ENCODE measurements at places on chromosomes 7 and 10.

GRCh38 chr10:49138361-49138891, 4.6 kb upstream of the FAM170B start:
- DNase-seq = no peak

- no peak for DNase-seq
Observed at GRCh38 chr7:40211276-40212003, 76.6 kb downstream of the SUGCT start.

DNA sequence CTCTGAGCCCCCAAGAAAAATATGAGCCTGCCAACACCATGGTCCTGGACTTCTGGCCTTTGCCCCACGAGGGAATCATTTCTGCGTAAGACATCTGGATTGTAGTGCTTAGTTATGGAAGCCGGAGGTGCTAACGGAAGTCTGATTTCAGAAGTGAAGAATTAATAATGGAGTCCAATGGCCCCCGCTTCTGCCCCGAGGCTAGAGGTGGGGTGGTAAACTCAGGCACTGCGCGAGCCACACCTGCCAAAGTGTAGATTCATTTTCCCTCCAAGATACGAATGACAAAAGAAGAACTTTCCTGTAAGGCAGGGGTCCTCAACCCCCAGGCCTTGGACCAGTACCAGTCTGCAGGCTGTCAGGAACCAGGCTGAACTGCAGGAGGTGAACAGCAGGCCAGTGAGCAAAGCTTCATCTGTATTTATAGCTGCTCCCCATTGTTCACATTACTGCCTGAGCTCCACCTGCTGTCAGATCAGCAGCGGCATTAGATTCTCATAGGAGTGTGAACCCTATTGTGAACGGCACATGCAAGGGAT, 22.3 kb downstream of the CNPY1 start:
- no peak for DNase-seq

- peak; percentile 83 for DNase-seq
Observed at GRCh38 chr10:110864662-110865140, 7.0 kb upstream of the PDCD4 start.

DNA sequence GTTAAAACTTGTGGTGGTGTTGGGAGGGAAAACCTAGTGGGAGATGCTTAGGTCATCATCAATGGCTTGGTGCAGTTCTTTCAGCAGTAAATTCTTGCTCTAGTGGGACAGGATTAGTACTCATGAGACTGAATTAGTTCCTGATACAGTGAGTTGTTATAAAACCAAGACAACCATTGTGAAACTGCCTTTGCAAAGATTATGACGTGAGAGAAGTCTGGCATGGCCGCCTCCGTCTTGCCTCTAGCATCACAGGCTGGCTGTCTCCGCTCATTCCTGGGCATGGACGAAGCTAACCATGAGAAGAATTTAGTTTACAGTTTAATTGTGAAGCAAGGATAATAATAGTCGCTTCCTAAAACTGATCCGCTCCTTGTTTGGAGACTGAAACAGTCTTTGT, 186.4 kb downstream of the KIF20B start:
- no peak for DNase-seq

GRCh38 chr7:69422574-69422985, 175.7 kb upstream of the AUTS2 start:
- no peak for DNase-seq

- no peak for DNase-seq
Observed at GRCh38 chr10:24992512-24993133, 23.3 kb downstream of the ENKUR start.

GRCh38 chr7:85074-85882, 107.1 kb upstream of the FAM20C start:
- DNase-seq = no peak

GRCh38 chr10:62759599-62760175, 44.8 kb upstream of the ADO start:
- DNase-seq = no peak

DNA sequence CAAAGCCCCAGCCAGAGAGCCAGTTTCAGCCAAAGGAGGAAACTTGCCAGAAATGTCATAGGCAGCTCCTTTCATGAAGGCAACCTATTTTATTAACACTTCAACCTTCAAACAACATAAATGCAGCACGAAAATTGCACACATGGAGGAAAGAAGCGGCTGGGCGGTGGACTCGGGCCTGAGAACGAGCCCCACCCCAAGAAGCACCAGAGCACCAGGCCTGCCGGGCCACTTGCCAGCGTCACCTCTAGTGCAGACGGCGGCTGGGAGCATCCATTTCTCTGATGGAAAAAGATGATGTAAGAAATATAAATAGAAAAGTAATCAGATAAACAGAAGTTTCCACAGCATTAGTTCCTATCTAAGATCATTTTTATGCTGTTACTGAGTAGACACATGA, 100.0 kb downstream of the TCERG1L start:
- DNase-seq = no peak

DNA sequence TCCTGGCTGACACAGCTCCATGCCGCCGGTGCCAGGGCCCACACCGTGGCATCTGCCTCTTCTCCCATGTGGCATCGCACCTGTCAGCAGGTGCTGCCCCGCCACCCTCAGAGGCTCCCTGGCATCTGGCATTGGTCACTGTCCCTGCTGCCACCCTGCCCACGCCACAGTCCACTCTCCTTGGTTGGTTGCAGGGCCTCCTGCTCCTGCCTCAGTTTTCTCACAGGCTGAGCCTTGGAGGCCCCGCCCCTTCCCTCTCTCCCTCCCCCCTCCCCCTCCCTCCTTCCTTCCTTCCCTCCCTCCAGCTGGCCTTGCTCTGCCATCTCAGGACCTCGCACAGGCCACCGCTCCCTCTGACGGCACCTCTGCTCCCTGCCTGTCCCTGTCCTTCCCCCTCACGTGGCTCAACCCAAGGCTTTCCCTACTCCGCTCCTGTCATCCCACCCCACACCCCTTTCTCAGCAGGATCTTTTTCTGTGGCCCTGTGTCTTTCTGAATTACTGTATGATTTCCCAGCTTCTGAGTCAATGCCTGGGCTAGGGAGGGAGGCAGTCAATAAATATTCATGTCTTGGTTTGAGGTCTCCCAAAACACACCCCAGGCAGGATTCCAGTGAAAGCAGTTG, 87.4 kb downstream of the INPP5A start:
- no peak for DNase-seq

DNA sequence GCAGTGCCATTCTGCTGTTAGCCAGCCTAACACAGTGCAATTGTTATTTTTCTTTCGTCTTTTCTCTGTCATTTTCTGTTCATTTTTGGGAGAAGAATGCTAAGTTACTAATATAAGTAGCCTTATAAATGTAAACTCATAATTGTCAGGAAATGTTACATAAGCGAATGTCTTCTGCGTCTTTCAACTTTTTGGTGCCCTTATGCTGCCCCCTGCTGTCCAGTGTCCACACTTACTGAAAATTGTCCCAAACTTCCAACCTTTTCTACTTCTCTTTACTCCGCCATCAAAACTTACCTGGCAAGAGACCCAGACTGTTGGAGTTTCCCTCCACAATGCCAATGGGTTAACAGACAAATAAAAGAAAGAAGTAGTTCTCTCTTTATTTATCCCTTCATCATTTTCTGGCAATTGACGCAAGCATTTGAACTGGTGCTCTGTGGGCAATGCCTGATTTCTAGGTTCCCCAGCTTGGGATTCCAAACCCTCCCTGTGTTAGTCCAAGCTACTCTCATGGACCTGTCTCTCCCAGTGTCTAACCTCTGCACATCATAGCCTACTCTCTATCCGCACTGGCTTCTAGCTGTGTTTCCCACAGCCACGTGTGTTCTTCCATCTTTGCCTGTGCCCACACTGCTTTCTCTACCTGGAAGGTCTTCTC, 21.0 kb upstream of the EPC1 start:
- peak; percentile 83 for DNase-seq

GRCh38 chr7:7134046-7134445, 48.3 kb upstream of the C1GALT1 start:
- no peak for DNase-seq

- DNase-seq = peak; percentile 46
Observed at GRCh38 chr10:114525368-114525949, 121.2 kb upstream of the AFAP1L2 start.

DNA sequence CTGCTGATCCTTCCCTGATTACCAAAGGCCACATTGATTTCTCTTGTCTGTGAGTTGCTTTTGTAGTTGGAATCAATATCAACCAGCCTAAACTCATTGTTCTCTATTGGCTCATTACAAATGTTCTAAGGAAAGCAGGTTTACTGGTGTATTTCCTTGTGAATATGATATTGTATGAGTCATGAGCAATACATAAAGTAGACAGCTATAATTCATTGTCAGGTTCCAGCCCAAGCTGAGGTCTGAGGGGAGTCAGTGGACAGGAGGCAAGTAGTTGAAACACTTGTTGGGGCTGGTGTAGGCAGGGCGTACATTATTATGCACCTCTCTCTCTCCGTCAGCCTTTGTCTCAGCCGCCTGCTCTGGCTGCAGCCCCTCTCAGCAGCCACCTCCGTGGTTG, 451.7 kb downstream of the IPMK start:
- no peak for DNase-seq

DNA sequence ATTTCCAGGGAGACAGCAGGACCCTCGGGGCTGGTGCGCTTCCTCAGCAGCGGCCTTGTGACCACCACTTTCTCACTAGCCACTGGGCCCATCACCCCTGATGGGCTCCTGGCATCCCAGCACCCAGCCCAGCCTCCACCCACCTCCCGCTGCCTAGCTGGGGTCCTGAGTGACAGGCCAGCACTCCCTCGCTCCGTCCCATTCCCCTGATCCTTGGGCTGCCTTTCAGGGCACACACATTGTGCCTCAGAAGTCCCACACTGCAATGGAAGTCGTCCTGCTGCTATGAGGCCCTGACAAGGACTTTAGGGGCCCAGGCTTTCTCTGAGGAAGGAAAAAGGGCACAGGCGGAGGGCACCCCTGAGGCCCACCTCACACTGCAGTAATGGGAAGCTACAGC, 12.4 kb downstream of the CAMK2B start:
- no peak for DNase-seq

- peak; percentile 4 for DNase-seq
Observed at GRCh38 chr10:62749093-62749683, 55.3 kb upstream of the ADO start.

DNA sequence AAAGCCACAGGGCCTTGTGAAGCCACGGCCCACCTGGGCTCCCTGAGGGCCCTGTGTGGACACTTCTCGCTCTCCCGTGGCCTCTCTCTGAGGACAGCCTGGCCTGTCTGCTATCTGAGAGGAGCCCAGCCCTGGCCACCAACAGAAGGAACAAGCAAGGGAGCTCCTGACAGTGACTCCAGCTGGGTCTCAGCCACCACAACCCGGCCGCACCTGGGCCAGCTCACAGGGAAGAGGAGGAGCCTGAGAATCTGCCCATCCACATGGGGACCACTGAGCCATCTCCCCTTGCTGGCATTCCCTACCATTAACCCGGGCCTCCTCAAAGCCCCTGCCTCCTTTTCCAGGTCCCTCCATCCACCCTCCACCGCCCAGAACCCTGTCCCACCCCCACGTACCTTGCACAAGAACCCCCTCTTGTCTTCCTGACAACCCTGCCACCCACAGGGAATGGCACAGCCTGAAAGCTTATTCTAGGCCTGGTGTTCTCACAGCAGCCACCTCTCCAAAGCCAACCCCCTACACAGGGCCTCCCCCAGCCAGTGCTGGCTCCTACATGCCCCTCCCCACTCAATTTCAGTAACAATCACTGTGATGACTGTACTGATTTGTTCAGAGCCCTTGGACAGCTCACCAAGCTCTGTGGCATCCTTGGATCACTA, 120.2 kb downstream of the GRID1 start:
- no peak for DNase-seq

DNA sequence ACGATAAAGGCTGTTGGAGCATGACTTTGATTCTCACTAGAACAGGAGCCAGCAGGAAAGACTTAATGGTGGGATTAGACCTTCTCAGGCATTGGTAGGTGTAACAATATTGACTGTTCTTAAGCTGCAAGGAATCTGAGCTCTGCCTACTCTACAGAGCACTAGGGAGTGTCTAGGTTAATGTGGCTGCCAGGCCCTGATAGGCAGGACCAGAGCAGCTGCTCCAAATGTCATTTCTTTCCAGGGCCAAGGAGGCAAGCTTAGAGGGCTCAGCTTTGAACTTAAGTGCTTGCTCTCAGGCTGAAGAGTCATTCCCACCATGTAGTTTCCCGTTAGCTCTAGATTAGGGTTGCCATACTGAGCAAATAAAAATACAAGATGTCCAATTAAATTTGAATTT, 96.8 kb downstream of the RAB18 start:
- no peak for DNase-seq

- no peak for DNase-seq
Observed at GRCh38 chr10:69660296-69660695, 30.2 kb downstream of the FAM241B start.

DNA sequence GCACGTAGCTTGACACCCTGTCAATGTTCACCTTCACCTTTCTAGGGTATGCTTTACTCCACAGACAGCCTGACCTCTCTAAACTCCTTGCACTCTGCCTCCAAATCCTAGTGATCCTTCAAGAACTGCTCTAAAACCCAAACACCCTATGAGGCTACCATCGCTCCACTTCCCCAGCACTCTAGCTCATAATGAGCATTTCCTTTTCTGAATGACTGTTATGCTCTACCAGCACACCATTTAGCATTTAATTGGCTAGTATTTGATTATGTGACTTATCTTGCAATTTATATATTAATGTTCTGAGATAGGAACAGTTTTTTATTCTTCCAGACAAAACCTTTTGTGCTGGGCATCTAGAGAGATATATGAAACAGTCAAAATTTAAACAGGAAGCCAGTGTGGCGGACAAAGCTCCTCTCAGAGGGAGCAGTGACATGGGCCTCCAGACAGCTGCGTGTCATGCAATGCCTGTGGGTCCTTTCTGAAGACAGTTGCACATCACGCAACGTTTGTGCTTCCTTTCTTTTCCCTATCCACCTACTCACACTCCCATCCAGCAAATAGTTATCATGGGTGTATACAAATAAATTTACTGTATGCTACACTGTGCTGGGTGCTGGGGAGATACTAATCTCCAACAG, 86.3 kb downstream of the ALOX5 start:
- no peak for DNase-seq

DNA sequence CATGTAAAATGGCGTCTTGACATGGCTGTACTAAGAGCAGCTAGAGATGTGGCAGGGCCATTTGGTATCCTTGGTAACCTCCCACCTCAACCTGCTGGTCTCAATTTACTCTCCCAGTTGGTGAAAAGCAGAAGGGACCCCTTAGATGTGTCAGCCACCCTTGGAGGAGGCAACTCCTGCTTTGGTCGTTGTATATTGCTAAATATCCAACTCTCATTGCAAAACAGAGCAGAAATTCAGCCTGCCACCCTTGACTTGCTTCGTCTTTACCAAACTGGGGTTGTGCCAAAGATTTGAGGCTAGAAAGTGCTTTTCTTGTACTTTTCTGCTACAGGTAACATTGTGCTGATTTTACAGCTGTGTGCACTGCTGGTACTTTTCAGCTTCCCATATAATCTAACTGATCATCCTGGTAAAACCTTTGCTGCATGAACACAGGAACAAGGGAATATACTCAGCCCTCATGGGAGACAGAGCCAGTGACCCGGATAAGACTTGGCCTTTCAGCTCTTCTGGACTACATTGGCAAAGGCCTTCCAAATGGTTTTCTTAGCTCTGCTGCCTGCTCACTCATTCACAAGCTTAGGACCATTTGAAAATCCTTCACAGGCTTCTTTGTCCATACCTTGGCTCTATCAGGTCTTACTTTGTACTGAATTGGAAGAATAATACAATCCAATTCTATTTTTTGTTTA, 2.2 kb upstream of the VSTM4 start:
- DNase-seq = no peak

- DNase-seq = peak; percentile 52
Observed at GRCh38 chr10:96339956-96340904, 18.6 kb downstream of the OPALIN start.

GRCh38 chr10:60718886-60719285, 59.4 kb upstream of the CDK1 start:
- no peak for DNase-seq

- DNase-seq = no peak
Observed at GRCh38 chr7:46386428-46387399, 465.6 kb upstream of the IGFBP3 start.

GRCh38 chr10:47136866-47137265, 163.1 kb upstream of the GDF10 start:
- no peak for DNase-seq

Data from CD4-positive, alpha-beta T cell treated with Interleukin-4 for 1 hour (primary cell).